Activated T-cell treated with anti-CD3 and anti-CD28 coated beads, Interleukin-2, amount 50 U/mL, for 48 hours (primary cell): ENCODE measurements at places on chromosomes 16 and 17.

- no peak for DNase-seq
Observed at GRCh38 chr16:72825912-72826621, 221.9 kb downstream of the ZFHX3 start.

GRCh38 chr17:77147357-77147801 lies 6.6 kb downstream of the SEC14L1 start:
- DNase-seq = no peak

- no peak for DNase-seq
Observed at GRCh38 chr17:37662353-37662752, 19.1 kb upstream of the DDX52 start.

GRCh38 chr16:82899731-82900450 lies 273.1 kb downstream of the CDH13 start:
- DNase-seq = no peak

DNA sequence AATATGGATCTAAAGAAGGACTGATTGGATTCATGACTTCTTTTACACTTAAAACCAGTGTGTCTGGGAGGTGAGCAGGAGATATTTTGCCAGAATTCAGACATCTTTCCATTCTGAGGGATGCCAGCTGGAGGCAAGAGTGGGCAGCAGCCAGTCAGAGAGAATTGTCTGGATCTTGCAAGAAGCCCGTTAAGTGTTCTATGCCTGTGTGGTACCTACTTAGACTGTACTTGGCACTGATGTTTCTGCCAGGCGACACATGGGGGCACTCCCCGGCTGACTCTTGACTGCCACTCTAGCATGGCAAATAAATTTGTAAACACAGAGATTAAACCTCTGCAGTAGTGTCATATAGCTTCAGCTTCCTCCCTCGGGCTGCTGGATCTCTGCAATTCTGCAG lies 247.7 kb downstream of the UTP18 start:
- DNase-seq = no peak

GRCh38 chr16:50198802-50199403 lies 45.8 kb downstream of the TENT4B start:
- no peak for DNase-seq

GRCh38 chr16:70678898-70679670 lies 6.8 kb downstream of the MTSS2 start:
- no peak for DNase-seq

DNA sequence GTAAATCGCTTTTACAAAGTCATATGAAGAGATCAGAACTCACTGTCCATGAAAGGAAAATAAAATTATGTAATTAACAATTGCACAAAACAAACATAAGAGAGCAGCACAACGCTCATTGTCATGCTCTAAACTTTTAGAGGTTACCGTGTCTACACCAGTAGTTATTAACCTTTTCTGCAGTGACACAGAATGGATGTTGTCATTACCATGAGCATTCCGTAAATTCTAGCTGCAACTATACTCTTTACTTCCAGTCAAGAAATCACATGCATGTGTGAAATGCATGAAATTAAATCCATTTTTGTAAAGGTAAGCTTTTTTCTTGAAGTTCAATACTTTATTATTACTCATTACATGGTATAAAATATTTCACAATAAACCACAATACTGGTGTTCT lies 38.2 kb downstream of the USP32 start:
- no peak for DNase-seq

GRCh38 chr16:50469121-50469743 lies 79.0 kb upstream of the NKD1 start:
- no peak for DNase-seq

GRCh38 chr17:64129765-64130558 lies at the start of gene ERN1:
Gene ERN1 (minus strand): TSS chr17:64130144. CDS start chr17:64130029, 115 bp downstream.
- DNase-seq = peak; percentile 92

DNA sequence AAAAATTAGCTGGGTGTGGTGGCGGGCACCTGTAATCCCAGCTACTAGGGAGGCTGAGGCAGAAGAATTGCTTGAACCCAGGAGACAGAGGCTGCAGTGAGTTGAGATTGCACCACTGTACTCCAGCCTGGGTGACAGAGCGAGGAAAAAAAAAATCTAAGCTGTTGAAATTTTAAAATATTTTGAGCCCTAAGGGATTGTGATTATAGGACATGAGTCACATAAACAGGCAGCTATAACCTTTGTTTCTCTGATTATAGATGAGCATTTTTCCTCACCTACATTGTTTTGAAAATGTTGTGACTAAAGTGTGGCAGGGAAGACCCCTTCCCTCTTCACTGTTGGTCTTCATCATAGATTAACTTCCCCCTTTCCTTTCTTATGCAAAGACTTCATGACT lies 135.5 kb downstream of the MGAT5B start:
- no peak for DNase-seq

DNA sequence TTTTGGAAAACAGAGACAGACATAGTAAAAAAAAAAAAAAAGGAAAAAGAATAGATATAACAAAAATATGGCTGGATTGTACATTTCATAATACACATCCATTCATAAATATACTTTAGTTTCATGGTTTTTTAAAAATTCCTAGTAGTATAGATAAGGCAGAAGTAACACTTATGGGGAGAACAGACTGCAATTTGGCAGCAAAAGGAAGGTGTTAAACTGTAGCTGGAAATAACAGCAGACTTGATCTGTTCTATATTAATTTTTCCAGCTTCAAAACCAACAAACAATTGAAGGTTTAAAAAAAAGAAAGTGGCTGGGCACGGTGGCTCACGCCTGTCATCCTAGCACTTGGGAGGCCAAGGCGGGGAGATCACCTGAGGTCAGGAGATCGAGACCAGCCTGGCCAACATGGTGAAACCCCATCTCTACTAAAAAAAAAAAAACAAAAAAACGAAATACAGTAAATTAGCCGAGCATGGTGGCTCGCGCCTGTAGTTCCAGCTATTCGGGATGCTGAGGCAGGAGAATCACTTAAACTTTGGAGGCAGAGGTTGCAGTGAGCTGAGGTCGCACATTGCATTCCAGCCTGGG lies 191.8 kb downstream of the SPECC1 start:
- no peak for DNase-seq

GRCh38 chr17:35801583-35802224 lies 6.3 kb upstream of the MMP28 start:
- DNase-seq = peak; percentile 40

GRCh38 chr16:23448392-23448791 lies 4.6 kb downstream of the COG7 start:
- no peak for DNase-seq

GRCh38 chr17:20967776-20968175 lies 75.0 kb downstream of the USP22 start:
- DNase-seq = no peak

- no peak for DNase-seq
Observed at GRCh38 chr16:57976331-57976796, 5.4 kb upstream of the CNGB1 start.

- no peak for DNase-seq
Observed at GRCh38 chr17:62860962-62861873, 53.1 kb upstream of the MARCHF10 start.

- DNase-seq = no peak
Observed at GRCh38 chr16:85954927-85955519, 56.1 kb downstream of the IRF8 start.

- DNase-seq = no peak
Observed at GRCh38 chr16:56931271-56931891, 561 bp upstream of the HERPUD1 start.

GRCh38 chr16:79836144-79836543 lies 235.6 kb upstream of the MAF start:
- DNase-seq = no peak
